ENCODE measurements at places on chromosomes 5 and 9.

- no peak for DNase-seq
Measured at GRCh38 chr9:84154320-84154719, 173.7 kb downstream of the RMI1 start.

- DNase-seq: no peak
Measured at GRCh38 chr5:175471196-175471595, 7.2 kb upstream of the SFXN1 start.

- DNase-seq: no peak
Measured at GRCh38 chr9:106467113-106467864, 395.7 kb upstream of the ZNF462 start.

- DNase-seq: no peak
Measured at GRCh38 chr5:148827723-148828122, 1.3 kb downstream of the ADRB2 start.

- no peak for DNase-seq
Measured at GRCh38 chr9:88433583-88434255, 45.5 kb downstream of the SPIN1 start.

- DNase-seq: peak; percentile 72
Measured at GRCh38 chr9:98341157-98342097, 86.0 kb upstream of the TBC1D2 start.

- DNase-seq: no peak
Measured at GRCh38 chr9:119003882-119004617, 365.2 kb downstream of the BRINP1 start.

GRCh38 chr9:89421595-89421994, 76.3 kb downstream of the SEMA4D start:
- DNase-seq: no peak
